ENCODE measurements at places on chromosomes 6 and 20.
A peak's percentile ranks its signal among the peaks of the same experiment; 100 is the strongest.

DNA sequence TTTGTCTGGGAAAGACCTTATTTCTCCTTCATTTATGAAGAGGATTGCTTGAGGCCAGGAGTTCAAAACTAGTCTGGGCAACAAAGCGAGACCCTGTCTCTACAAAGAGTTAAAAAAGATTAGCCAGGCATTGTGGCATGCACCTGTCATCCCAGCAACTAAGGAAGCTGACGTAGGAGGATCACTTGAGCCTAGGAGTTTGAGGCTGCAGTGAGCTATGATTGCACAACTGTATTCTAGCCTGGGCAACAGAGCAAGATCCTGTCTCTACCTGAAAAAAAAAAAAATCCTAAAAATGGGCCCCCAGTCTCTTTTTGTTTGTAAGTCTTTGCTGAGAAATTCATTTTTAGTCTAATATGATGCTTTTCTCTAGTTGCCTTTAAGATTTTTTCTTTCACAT, 29.2 kb upstream of the EIF2S2 start:
- no peak for DNase-seq

- no peak for DNase-seq
Measured at GRCh38 chr6:166605752-166606151, 19.3 kb upstream of the RAMACL start.

DNA sequence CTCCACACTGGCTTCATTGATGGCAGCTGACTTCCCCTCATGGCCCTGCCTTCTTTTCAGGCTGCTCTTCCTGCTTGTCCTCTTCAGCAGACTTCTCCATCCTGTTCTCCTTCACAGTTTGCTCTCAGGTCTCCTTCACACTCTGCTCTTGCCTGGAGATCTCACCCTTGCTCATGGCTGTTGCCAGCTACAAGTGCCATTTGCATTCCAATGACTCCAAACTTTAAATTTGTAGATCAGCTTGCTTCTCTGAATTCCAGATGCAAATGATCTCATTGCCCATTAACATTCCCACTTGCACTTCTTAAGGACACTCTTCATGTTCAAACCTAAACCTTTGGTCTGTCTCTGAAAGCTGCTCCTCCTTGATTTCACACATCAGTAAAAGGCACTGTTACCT, 343.0 kb downstream of the QKI start:
- DNase-seq = no peak

GRCh38 chr20:47529840-47530239, 28.2 kb downstream of the NCOA3 start:
- DNase-seq = no peak

DNA sequence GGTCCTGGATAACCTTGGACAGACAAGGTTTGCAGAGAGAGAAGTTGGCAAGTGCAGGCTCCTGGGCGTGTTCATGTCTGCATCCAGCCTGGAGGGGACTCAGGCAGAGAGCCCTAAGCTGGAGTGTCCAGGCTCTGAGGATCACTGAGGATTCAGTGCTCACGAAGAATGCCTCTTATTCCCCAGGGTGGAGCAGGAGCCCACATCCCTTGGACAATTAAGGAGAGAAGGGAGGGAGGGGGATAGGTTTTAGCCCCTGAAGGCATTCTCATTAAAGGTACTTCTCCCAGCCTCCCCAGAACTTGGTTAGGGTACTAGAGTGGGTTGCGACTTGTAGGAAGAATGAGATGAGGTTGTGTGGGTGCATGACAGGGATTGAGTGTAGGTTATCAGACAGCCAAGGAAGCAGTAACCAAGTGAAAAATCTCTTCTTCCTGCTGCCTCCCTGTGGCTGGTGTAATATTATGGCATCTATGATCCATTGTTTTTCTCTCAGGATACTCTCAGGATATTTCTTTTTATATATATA, 680 bp downstream of the HLA-DPB1 start:
- DNase-seq = no peak

DNA sequence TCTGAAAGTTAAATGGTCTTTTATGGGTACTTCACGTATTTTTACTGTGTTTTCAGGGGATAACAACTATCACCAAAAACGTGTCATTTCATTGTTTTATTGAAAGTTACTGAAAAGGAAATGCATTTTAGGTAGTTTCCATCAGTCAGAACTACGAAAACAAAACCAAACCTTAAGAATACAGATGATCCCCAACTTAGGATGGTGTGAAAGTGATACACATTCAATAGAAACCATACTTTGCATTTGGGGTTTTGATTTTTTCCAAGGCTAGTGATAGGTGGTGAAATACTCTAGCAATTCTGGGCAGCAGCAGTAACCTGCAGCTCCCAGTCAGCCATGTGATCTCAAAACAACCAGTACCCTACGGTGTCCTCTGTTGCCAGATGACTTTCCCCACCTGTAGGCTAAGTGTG, 25.9 kb upstream of the EFHC1 start:
- no peak for DNase-seq

DNA sequence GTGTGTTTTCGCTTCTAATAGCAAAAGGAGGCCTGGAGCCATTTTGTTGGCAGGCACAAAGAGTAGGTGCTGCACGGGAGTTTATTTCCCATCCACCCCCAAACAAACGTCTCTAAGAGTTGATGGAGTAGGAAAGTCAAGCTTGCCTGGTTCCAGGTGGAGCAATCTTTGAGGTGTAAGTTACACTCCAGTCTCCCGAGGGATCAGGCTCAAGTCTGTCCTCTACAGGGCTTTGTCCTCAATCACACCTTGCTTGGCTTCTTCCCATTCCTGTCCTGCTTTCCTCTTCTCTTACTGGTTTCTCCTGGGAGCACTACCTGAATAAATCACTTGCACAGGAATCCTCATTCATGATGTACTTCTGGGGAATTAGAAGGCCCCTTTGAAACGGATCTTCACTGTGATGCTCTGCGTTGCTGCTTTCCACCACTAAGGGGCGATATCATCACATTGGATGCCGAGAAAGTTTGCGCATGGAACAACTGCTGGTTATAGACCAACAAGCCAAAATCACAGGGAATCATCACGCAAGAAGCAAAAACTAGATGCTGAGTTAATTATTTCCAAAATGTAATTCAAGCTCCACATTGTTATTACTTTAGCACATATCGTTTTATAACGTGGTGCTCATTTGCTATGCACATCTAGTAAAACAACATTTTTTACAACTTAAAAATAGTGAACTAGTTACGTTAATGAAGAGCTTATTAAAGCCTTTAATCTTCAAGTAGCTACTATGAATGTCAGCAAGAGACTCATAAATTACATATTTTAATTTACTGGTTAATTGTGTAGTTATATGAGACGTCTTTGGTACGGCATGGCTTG, 156.8 kb downstream of the DNAH8 start:
- DNase-seq = peak; percentile 10

DNA sequence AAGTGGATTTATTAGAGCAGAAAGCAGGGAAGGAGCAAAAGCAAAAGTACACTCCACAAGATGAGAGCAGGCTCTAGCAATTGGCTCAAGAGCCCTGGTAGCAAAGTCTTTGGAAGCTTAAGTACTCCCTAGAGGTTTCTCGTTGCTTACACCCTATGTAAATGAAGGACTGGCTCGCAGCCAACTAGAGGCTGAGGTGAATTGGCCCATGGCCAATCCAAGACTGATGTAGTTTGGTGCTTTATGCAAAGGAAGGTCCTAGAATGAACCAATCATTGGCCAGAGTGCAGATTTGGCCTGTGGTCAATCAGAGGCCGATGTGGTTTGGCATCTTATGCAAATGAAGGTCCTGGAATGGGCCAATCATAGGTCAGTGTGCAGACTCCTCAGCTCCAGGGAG, 191.3 kb upstream of the ARID1B start:
- no peak for DNase-seq

GRCh38 chr6:127554435-127555006, 22.5 kb upstream of the C6orf58 start:
- no peak for DNase-seq

- no peak for DNase-seq
Measured at GRCh38 chr6:31405996-31406395, 2.6 kb downstream of the MICA start.

- DNase-seq = no peak
Measured at GRCh38 chr20:61447952-61448351, 195.9 kb downstream of the CDH4 start.

DNA sequence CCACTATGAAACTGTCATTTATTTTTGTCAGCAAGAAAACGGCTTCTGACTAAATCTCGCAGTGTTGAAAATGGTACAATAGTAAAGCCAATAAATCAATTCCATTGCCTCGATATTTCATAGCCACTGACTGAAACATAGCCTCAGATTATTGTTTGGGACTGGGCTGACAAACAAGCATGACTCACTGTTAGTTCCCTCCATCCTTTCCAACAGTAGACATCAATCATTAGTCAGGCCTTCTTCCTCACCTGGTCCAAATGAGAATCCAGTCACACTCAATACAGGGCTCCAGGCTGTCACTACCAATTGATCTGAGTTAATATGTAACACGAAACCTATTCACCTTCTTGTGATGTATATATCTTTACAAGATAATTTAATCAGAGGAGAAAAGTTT, 66.1 kb downstream of the ADGRB3 start:
- DNase-seq = no peak
